ENCODE measurements at places on chromosomes 3 and 15. TPM values are rescaled to one million over a fixed set of nuclear protein-coding genes. Genes with fewer than 3 reads are reported as not detected.

DNA sequence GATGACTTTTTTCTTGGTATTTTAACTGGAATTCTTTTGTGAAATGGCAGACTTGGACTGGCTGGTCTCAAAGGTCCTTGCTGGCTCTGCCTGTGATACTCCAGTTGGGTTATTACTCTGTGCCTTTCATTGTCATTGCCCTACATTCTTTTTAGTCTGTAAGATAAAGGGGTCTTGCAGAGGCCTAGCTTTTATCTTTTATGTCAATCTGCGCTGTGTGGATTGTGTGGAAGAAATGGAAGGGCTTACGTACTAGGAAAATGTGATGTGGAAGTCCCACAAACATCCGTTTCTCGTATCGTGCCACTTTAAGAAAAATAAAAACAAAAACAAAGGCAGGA, 8.7 kb upstream of the TMEM212 start:
- no peak for DNase-seq

DNA sequence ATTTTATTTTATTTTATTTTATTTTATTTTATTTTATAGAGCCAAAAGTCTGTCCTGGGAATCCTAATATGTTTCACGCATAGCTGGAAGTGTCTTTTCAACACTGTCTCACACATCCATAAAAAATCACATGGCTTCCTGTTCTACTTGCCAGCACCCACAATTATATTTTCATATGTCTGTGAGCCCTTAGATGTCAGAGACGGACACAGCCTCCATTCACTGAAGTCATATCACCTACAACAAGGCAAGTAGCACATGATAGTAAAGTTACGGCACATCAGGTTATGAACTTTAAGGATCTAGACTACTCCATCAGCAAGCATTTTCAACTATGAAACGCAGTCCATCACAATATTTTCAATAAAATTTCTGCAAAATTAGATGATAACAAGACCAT, 168.4 kb downstream of the ZIC4 start:
- DNase-seq = no peak

MAP2K5 gene
- total RNA-seq = 7.2 TPM

GOLGA6B gene
- total RNA-seq = not detected

- no peak for DNase-seq
Observed at GRCh38 chr3:126995254-126995780, 12.4 kb downstream of the PLXNA1 start.

Measured in omental fat pad (tissue), 4 donors.